ENCODE measurements at places on chromosomes 7 and 10.

DNA sequence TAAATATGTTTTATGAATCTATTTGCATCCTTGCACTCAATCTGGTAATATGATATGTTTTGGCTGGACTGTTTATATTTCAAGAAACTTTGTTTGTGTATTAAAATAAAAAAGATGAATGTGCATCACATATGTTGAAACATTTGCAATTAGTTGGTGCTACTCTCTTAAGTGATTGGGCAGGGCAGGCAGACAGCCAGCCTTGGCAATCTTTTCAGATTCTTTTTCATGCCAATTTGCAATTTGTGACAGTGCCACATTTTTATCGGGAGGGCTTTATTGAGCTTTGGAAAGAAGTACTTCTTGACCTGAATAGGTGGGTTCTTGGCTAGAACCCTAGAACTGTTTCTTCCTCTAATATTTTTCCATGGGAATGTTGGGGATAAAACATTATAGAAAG is 152.2 kb downstream of the NXPH1 start:
- DNase-seq: no peak

DNA sequence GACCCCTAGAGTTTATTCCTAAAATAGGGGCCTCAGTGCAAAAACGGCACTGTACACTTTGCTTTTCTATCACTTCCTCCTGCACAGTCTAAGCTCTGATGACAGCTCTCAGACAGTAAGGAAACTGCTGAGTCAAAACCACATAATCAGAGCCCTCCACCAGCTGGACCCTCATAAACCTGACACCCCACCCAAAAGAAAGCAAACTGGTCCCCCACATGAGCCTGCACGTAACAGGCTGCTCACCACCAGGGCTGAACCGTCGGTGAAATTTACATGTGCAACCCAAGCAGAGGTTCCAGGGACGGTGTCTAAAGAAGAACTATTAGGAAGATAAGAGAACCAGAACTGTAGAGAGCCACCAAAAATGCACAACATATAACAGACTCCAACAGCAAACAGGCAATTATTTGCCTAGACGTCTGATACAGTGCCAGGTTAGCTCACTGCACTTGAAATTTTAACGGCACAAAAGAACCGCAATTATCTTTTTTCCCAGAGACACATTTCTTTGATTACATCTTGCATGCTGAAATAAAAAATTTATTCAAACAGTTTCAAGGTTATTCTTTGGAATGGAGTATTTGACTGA is 19.6 kb downstream of the SGMS1 start:
- no peak for DNase-seq

GRCh38 chr10:4498711-4499251 is 327.2 kb upstream of the AKR1E2 start:
- DNase-seq: no peak

DNA sequence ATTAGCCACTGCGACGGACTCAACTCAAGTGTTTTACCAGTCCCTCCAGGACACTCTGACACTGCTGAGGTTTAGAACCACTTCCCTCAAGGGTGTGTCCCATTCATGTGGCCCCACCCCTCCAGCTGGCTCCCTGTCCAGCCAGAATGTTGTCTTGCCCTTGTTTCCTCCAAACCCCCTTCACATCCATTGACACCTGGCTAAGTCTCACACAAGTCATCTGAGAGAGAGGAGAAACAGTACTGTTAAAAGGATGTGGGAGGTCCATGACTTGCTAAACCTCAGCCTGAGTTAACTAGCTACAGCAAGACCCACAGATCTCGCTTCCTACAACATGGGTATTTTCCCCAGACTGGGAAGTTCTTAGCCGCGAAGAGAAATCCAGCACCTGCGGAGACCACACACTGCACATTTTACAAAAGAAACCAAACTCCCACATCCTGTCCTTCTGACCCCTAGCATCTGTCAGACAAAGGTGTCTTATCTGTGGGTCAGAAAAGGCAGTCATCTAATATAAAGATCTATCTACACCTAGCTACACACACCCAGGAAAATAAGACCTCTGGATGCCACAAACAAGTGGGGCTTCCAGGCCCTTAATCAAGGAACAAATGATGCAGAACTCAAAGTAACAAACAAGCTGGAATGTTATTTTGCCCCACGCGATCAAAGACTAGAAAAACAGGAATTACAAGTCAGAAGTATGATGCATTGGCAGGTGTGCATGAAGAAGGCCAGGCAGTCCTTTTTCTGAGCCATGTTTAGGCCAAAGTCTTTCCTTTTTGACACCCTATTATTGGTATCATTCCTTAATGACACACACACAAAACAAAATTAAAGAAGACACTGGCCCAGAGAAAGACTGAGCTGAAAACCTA is 13.9 kb downstream of the OSBPL3 start:
- no peak for DNase-seq

- no peak for DNase-seq
Observed at GRCh38 chr7:132964876-132965275, 117.0 kb downstream of the CHCHD3 start.

GRCh38 chr7:117227091-117227490 is 95.8 kb downstream of the WNT2 start:
- DNase-seq: no peak

DNA sequence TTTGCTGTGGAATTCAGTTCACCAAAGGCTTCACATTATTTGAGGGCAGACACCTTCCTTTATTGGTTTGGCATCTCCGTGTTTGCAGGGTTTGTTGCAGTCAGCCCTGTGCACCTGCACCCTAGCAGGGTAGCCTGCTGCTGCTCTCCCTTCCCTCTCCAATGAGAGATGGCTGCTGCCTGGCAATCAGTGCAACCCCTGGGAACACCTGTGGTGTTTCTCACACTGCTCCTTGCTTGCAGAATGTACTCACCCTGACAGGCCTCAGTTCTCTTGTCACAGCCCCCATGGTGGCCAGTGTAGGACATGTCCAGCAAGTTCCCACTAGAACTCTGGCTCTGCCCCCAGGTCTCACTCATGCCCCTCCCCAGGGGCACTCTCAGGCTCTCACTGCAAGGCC is 12.1 kb upstream of the PPIA start:
- DNase-seq: no peak

- no peak for DNase-seq
Observed at GRCh38 chr7:137399827-137400823, 56.6 kb upstream of the PTN start.

DNA sequence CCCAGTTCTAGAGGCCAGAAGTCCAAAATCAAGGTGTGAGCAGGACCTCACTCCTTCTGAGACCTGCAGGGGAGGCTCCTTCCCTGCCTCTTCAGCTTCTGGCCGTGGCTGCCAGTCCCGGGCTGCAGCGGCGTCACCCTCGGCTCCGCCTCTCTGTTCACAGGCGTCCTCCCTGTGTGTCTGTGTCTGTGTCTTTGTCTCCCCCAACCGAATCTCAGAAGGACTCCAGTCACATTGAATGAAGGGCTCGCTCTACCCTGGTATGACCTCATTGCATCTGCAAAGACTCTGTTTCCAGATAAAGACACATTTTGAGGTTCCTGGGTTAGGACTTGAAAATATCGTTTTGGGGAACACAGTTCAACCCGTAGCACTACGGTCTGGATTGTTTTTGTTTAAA is 33.1 kb upstream of the GALNT11 start:
- peak; percentile 32 for DNase-seq

GRCh38 chr10:117455346-117455745 is 80.1 kb upstream of the PDZD8 start:
- DNase-seq: no peak

- no peak for DNase-seq
Observed at GRCh38 chr10:48193556-48193955, 80.9 kb downstream of the FRMPD2 start.

DNA sequence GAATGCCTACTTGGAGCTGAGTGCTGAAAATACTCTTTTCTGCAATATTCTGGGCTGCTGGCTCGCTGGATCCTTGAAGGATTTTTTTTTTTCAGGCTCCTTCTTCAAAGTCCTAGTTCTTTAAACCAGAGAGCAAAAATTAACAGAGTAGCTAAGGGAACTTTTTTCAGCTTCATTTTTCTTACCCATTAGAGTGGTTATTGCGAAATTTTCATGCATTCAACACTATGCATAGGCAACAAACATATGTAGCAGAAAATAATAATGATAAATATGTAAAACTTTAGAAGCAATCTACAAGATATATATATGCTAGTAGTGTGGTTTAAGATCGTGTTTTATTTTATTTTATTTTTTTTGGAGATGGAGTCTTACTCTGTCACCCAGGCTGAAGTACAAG is 264.6 kb downstream of the SFMBT2 start:
- no peak for DNase-seq

- DNase-seq: no peak
Observed at GRCh38 chr7:157495177-157495553, 158.4 kb downstream of the DNAJB6 start.

- peak; percentile 90 for DNase-seq
Observed at GRCh38 chr7:117716707-117717299, 156.4 kb downstream of the CTTNBP2 start.

GRCh38 chr7:47783456-47784223 is 164.6 kb downstream of the PKD1L1 start:
- DNase-seq: peak; percentile 89

DNA sequence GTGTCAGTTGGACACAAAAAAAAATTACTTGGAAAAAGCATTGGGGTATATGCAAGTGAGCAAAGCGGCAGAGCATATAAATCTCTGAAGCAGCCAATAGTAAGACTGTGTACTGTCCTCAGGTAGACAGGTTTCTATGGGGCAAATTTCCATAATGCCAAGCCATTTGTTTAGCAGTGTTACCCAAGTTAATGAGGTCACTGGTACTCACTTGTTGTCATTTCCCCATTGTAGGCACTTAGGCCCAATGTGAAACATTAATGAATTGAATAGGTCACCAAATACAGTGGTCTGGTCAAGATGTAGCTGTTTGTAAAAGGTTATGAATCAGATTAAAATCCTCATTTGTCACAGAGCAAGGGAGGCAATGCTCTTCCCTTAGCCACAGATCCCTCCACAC is 27.5 kb downstream of the HOXA1 start:
- peak; percentile 54 for DNase-seq

DNA sequence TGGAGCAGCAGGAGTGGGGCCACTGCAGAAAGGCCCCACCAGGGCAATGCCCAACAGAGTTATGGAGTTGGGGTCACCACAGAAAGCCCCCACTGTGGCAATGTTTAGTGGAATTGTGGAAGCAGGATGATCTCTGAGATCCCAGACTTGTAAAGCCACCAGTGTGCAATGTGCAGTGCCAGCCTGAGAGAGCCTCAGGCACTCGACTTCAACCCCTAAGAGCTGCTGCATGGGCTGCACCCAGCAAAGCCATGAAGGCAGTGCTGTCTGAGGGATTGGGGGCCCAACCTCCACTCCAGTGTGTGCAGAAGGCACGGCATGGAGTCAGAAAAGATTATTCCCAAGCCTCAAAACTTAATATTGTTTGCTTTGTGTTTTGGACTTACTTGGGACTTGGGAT is 20.4 kb downstream of the SAMD9 start:
- no peak for DNase-seq

- DNase-seq: no peak
Observed at GRCh38 chr10:97325754-97326153, 6.7 kb downstream of the FRAT1 start.

DNA sequence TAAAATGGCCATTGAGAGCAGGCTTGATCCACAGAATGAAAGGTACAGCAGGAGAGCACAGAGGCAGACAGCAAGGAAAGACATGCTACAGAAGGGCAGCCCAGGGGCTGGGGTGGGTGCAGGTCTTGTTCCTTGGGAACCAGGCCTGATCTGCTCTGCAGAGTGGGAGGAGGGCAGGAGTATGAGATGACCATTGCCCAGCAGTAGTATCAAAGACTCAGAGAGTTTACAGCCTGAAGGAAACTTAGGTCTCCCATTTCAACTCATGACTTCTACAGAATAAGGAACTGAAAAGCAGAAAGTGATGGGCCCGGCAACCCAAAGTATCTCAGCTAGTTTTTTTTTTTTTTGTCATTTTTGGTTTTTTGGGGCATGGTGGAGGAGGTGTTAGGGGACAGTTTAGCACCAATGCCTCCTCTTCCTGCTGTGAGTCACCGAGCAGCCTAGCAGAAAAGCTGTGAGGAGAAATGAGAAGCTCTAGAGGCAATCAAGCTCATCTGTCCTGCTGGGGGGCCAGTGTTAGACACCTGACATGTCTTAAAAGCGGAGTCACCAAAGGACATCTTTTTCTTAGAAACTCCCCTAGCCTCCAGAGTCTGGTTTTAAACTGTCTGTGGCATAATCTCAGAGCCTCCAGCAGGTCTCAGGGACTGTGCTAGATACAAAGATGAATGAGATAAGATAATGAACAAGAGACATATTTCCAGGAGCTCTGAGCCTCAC is 34.3 kb upstream of the HERPUD2 start:
- DNase-seq: no peak

- no peak for DNase-seq
Observed at GRCh38 chr10:93447970-93448369, 34.2 kb downstream of the MYOF start.

DNA sequence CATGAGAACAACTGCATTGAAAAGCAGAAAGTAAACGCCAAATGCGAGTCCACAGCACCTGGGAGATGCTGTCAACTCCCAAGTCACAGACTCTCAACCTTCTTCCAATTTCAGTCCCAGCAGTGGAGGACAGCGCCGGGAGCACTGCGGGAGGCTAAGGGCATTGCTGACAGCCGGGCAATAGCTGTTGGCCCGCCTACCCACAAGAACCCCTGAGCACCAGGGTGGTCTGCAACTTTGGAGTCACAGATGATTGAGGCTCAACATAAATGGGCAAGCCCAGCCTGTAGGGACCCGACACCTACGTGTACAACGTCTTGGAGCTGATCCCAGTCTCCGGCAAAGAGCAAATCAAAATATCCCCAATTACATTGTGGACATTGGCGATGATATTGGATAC is 262.9 kb downstream of the TCERG1L start:
- no peak for DNase-seq

DNA sequence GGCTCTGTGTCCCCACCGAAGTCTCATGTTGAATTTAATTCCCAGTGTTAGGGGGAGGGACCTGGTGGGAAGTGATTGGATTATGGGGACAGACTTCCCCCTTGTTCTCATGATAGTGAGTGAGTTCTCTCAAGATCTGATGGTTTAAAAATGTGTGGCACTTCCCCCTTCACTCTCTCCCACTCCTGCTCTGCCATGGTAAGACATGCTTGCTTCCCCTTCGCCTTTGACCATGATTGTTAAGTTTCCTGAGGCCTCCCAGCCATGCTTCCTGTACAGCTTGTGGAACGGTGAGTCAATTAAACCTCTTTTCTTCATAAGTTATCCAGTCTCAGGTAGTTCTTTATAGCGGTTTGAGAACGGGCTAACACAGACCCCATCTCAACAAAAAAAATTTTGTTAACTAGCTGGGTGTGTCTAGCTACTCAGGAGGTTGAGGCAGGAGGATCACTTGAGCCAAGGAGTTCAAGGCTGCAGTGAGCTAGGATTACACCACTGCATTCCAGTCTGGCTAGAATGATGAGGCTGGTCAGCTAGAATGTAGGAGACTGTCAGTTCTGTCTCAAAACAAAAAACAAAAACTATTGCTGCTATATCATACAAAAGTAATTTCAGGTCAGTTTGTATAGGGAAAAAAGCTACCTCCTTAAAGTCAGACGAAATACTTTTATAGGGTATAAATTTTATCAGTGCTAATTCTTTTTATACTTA is 57.7 kb downstream of the ATAD1 start:
- no peak for DNase-seq

- peak; percentile 26 for DNase-seq
Observed at GRCh38 chr7:127905491-127906330, 125.5 kb downstream of the LRRC4 start.

- no peak for DNase-seq
Observed at GRCh38 chr10:3354174-3354900, 181.8 kb upstream of the PITRM1 start.

Data from Caki2 (cell line).